HFFc6 (cell line): ENCODE measurements at places on chromosomes 11 and 22. TPM values are rescaled to one million over a fixed set of nuclear protein-coding genes. Genes with fewer than 3 reads are reported as not detected.
A peak's percentile ranks its signal among the peaks of the same experiment; 100 is the strongest.

The GAB2 gene
- 8.6 and 8.8 TPM in 2 replicates for total RNA-seq

The BDNF gene
- total RNA-seq: 56.5 to 89.1 TPM (median 61.8 TPM) in 3 replicates

The TAF10 gene
- 178 to 205 TPM (median 187 TPM) in 3 replicates for total RNA-seq

DNA sequence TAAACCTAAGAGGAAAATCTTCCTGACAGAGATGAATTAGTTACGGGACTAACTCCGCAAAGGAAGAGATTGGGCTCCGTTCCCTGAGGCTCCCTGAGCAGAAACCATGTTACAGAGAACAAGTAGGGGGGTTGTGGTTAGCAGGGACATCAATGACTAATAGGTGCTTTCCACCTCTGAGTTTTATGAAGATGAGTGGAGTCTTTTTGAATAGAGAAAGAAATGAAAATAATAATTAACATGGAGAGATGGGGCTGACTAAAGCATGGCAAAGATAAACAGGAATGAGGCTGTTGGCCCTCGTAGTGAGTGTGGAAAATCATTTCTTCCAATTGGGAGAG lies 47.5 kb upstream of the PICALM start:
- peak; percentile 81 for DNase-seq

GRCh38 chr11:118318581-118319336 lies 14.2 kb downstream of the CD3E start:
- no peak for DNase-seq

DNA sequence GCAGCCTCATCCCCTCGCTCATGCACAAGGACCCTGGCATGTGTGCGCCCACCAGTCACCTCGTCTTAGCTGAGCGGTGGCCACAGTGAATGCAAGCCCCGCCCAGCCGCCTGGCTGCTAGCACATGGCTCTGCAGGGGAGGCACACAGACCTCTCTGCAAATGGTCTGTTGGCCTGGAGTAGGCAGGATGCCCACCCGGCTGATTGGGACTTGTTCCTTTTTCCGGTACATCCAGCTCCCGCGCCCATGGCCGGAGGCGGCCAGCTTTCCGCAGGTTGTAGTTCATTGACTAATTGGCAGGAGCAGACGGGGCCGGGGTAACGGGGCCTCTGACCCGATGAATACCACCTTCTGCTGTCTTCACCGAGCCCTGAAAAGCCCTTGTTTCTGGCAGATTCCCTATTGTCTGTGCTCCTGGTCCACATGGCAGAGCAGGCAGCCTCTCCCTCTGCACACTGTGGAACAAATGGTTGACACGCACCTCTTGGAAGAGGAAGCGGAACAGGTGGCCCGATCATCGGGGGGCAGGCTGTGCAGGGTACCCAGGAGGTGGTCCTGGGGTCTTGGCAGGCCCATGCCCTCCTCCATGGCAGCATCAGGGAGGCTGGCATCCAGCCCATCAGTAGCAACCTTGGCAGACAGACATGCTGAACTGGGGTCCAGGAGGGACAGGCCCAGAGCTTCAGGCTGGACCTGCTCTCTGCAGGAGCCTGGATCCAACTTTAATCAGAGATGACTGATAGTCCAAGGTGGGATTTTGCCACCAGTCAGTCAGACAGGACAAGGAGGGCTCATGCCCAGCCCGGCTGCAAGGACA lies 1512.0 kb downstream of the BRD1 start:
- no peak for DNase-seq

DNA sequence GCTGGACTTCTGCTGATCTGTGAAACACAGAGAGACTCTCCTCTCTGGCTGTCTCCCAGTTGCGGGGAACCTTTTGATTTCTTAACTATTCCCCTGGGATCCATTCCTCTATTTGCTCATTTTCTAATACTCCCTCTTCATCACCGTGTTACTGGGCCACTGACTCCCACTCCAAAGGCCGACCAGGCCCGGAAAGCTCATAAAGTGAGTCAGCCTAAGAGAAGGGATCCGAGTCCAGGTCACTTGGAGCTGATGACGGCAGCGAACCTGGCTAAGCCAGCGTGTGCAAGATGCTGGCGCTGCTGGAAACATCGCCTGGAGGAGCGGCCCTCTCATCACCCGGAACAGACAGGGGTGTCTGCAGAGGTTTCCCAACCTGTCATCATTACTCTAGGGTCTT lies 112.8 kb downstream of the FBXO7 start:
- no peak for DNase-seq

GRCh38 chr11:86442420-86442819 lies 67.7 kb downstream of the CCDC81 start:
- no peak for DNase-seq

GRCh38 chr11:66987158-66987620 lies 12.1 kb downstream of the C11orf86 start:
- DNase-seq: no peak

GRCh38 chr11:103596315-103596714 lies 440.1 kb upstream of the DDI1 start:
- no peak for DNase-seq

DNA sequence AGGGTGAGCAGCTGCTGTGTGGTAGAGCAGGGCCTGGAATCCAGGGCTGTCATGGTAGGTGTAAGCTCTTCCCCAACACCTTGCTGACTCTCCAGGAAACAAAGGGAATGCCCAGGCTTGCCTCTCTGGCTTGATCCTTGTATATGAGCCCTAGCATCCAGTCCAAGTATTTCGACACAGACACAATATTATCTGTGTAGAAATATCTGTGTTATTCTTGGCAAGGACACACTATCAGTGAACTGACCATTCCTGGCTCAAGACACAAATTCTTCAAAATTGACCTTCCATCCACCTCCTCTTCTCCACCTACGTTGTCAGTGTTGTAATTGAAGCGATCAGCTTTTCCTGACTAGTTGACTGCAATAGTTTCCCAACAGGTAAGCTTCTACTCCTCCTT lies 312.0 kb upstream of the NARS2 start:
- DNase-seq: no peak

DNA sequence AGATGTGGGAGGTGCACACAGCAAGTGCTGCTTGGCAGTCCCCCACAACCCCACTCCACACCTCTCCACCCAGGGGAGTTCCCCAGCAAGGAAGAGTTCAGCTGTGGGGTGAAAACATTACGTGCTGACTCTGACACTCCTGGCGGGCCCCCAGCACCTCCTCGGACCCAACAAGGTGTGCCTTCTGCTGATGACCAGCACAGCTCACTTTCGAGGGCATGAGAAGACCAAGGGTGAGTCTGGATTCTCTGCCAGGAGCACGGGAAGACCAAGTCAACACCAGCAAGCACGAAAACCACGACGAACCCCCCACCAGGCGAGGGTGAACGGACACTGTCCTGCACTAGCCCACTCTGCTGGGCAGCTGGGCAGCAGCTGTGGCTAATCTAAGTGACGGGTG lies 1.4 kb downstream of the ALG12 start:
- DNase-seq: no peak

DNA sequence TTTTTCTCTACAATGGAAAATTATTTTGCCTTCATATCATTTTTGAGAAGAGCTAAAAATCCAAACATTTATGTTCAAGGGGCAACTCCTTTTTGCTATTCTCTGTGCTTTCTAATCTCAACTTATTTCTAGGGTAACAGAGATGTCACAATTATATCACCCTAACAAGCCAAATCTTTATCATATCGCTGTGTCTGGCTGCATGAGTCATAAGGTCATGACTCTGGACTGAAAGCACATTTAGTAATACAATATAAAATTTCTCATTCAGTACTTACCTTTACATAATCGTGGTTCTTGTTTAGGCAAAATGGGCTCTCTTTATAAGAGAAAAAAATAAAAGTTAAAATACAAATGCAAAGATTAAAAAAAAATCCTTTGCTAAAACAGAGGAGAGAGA lies 326.0 kb downstream of the CASP12 start:
- no peak for DNase-seq

- DNase-seq: no peak
Measured at GRCh38 chr11:125935056-125935455, 10.8 kb upstream of the VSIG10L2 start.

GRCh38 chr11:95711162-95711944 lies 78.2 kb downstream of the FAM76B start:
- DNase-seq: no peak
